ENCODE measurements at places on chromosomes 1 and 21.

GRCh38 chr1:152168535-152168868 is 9.5 kb upstream of the RPTN start:
- DNase-seq: no peak

GRCh38 chr1:48495166-48495565 is 23.2 kb upstream of the SPATA6 start:
- DNase-seq: no peak

DNA sequence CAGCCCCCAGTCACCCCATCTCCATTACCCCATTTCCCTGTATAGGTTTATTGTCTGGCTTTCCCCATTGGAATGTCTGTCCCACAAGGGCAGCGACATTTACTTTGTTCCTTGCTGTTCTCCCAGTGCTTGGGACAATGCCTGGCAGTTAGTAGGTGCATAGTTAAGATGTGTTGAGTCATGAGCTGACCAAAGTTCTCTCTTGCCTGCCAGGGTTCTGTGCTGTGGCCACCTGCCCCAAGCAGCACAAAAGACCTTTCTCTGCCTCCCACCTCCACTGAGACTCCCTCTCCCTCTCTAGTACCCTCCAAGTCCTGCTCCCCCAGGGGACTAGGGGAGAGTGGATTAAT is 40.0 kb downstream of the TMCO4 start:
- DNase-seq: no peak

- DNase-seq: peak; percentile 34
Measured at GRCh38 chr1:67367370-67368045, 59.8 kb downstream of the IL12RB2 start.

DNA sequence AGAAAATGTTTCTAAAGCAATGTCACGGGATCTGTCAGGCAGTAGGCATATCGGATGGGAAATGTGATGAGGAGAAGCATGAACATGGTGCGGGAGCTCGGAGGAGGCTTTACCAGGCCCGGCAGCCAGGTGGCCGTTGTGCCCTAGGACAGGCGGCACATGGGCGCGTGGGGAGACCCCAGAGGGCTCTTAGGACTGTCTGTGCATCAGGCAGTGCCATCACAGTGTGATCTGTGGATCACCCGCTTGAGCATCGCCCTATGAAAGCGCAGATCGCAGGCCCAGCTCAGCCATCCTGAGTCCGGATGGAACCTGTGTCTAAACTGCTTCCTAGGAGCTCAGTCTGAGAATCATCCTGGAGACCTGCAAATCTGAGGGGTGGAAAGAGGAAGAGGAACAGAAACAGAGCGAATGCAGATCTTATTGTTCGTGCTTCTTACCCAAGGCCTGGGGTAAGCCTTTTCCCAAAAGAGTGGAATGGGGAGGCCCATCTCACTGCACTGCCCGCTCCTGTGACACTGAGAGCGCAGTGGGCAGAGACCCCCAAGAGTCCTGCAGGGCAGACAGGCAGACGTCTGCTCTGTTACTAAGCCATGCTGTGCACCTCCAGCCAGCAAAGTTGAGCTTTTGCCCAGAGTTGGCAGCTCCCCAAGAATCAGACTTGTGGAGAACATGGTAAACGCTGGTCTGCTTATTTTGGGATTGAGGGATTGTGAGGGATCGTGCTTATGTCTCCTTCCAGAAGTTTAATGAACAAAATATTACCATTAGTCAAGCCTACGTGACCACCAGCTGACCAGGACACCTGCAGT is 251.0 kb downstream of the RHOU start:
- peak; percentile 36 for DNase-seq

DNA sequence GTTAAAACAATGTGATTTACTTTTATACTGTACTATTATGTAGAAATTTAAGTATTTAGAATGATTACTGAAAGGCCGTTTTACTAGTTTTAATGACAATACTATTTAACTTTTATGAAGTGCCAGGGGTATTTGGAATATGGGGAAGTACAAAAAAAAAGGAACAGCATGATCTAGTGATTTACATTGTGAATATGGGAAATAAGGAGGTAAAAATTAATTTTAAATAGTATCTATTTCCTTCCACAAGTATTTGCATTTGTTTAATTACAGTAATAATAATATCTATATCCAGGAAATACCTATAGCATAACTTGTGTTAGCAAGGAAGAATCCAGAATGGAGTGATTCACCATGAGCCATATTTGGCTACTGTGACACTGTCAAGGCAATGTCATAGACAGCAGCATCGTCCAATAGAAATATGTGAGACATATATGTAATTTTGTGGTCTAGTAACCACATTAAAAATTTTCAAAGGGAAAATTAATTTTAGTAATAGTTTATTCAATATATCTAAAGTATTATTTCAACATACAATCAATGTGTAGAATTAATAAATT is 22.0 kb downstream of the CNST start:
- DNase-seq: no peak

DNA sequence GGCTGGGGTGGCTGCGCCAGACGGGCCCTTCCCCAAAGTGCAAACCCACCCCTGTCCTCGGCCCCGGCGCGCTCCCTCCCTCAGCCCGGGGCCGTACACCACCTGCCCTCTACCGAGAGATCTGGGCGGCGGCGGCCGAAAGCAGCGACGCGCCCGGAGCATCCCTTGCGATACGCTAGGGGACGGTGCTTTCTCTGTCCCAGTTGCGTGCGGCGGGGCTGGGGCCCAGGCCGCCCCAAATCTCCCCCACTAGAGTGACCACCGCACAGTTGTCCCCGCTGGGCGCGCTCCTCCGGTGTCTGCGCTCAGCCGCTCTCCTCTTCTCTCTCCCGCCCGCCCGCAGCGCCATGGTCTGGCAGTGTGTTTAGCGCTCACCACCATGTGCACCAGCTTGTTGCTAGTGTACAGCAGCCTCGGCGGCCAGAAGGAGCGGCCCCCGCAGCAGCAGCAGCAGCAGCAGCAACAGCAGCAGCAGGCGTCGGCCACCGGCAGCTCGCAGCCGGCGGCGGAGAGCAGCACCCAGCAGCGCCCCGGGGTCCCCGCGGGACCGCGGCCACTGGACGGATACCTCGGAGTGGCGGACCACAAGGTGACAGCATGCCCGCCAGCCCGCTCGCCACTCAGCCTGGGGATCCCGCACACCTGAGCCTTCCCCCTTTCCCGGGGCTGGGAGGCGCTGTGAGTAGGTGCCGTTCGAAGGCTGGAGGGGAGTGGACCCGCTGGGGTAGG is 1.0 kb downstream of the ST6GALNAC5 start:
- no peak for DNase-seq

- peak; percentile 78 for DNase-seq
Measured at GRCh38 chr1:2231532-2232254, 3.6 kb downstream of the SKI start.

DNA sequence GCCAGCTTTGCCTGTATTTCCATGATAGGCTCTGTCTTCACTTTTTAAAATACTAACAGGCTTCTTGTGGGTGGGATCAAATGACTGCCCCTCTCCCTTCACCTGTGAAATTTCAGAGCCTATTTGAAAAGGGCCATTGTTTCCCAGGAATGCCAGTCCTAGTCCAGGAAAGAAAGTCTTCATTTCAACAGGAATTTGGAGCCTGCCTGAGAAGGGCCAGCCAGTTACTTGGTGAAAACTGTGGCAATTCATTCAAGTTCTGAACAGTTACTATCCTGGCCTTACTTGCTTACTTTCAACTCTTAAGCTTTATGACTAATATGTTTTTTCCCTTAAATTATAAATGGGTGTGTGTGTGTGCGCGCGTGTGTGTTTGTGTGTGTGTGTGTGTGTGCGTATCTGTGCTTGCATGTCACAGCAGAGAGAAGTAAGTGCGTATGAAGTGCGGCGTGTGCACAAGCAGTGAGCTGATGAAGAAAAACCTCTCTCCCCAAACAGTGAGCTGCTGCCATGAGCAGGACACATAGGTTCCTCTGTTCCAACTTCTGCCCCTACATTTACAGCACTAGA is 67.5 kb upstream of the RNPC3 start:
- DNase-seq: no peak

DNA sequence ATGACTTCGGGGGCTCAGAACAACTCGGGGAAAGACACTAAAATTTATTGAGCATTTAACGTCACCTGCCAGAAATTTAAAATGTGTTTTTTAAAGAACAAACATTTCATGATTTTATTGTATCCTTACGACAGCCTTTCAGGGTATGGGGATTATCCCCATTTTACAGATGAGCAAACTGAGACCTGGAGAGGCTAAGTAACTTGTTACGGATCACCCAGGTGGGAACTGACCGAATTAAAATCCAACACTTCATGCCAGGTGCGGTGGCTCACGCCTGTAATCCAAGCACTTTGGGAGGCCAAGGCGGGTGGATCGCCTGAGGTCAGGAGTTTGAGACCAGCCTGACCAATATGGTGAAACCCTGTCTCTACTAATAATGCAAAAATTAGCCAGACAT is 50.9 kb downstream of the DISC1 start:
- no peak for DNase-seq

DNA sequence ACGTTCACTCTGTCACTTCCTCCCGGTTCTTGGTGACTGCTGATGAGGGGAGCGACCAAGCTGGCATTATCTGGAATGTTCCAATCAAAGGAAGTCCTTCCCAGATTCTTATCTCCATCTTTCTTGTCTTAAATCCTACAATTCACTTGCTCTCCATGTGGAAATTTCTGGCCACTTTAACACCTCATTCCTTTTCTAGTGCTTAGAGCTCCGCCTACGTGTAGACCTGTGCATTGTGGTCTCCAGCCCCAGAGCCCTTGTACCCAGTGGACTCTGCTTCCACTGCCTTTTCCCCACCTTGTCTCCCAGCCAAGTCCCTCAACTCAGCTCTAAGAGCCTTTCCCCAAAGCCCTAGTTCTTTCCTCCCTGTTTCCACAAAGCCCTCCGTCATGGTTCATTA is 12.2 kb upstream of the KLHDC7A start:
- no peak for DNase-seq

- no peak for DNase-seq
Measured at GRCh38 chr1:46021046-46021996, 111.1 kb downstream of the PIK3R3 start.

- DNase-seq: no peak
Measured at GRCh38 chr1:199313444-199313843, 674.6 kb downstream of the PTPRC start.

GRCh38 chr1:243609698-243610097 is 240.3 kb downstream of the AKT3 start:
- no peak for DNase-seq

DNA sequence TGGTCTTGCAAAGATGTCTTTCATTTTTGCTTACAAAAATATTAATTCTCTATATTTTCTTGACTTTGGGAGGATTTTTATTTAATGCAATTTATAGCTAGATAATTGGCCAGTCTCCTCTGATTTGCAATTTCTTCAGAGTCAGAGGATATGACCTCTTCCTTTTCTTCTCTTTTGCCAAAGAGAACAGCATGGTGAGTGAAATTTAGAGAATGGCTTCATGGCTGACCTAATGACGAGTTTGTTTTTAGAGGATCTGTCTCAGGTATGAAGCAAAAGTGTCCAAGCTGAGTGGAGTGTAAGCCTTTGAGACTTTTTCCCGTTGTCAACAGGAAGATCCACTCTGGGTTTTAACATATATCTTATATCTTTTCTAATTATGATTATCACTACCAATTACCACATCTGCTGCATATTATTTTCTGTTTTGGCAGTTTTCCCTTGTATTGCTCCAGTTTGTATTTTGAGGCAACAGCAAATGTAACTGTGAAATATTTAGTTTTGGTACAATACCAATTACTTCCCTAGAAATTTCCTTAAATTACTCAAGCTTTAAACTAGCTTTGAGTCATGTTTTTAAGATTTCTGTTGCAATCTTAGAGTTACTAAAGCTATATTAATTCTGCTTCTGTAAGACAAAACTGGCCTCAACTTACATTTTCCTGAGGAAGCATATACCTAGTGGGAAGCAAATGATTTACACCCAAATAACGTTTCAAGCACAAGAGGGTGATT is 332.8 kb upstream of the ZRANB2 start:
- no peak for DNase-seq

DNA sequence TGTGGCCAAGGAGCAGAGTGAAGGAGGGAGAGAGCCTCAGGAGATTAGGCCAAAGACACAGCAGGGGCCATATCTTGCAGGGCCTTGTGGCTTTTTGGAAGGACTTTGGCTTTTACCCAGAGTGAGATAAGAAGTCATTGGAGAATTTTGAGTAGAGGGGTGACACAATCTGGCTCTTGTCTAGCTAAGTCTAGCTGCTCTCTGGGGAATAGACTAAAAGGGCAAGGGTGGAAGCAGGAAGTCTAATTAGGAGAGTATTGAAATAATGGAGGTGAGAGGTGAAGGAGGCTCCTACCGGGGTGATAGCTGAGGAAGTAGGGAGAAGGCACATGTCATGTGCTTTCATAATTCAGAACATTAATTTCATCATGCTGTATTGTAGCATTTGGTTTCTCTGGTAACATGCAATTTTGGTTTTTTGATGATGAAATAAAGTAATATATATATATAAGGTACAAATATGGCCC is 34.3 kb upstream of the KCNA3 start:
- DNase-seq: no peak

DNA sequence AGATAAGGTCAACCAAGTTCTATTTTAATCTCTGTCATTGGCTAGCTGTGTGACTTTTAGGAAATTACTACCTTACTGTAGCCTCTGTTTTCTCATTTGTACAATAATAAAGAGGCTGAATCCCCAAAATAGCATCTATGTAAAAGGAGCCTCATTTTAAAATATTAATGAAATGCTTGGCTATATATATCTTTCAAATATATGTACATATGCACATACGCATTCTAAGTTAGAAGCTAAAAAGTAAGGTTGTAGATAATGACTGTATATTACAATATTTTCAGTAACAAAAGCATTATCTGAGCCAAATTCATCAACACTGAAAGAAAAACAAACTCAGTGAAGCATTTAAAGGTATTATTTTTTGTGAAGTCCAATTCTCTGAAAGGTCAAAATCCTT is 44.6 kb downstream of the TYW3 start:
- no peak for DNase-seq

GRCh38 chr1:156644146-156644545 is 2.2 kb downstream of the BCAN start:
- no peak for DNase-seq

GRCh38 chr1:36512842-36513241 is 30.1 kb upstream of the CSF3R start:
- DNase-seq: no peak

GRCh38 chr1:180636138-180636537 is 4.3 kb downstream of the XPR1 start:
- DNase-seq: no peak

- DNase-seq: no peak
Measured at GRCh38 chr1:8509579-8509978, 191.7 kb downstream of the SLC45A1 start.

DNA sequence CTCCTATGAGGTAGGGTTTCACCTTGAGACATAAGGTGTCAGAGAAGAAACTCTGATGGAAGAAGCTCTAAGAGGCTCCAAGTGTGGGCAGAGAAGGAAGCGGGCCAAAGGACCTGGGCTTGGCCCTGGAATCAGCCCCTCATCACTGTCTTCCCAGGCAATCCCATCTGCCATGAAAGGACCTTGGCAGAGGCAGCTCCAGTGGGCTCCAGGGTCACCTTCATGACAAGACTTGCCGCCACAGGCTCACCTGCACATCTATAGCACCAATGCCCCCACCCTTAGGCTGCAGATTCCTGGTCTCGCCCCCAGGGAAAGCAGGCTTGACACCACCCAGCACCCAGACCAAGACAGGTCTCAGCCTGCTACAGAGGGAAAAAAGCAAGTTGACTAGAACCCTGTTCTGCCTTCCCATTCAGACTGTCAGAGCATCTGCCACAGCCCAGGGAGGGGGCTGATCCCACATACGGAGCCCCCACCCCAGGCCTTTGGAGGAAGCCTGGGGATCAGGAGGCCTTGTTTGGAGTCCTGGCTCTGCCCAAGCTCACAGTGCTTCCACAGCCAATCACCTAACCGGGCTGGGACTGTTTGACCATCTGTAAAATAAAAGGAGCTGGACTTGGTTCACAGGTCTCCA is 490 bp upstream of the FAM110D start:
- peak; percentile 6 for DNase-seq

GRCh38 chr1:153261281-153262069 is 2.0 kb downstream of the LORICRIN start:
- no peak for DNase-seq

Data from gastrocnemius medialis (tissue), 4 donors.